Activated CD4-positive, CD25-positive, alpha-beta regulatory T cell (primary cell): ENCODE measurements at places on chromosomes 5 and 9.

GRCh38 chr5:54404568-54404967 lies 50.9 kb upstream of the HSPB3 start:
- DNase-seq = no peak

DNA sequence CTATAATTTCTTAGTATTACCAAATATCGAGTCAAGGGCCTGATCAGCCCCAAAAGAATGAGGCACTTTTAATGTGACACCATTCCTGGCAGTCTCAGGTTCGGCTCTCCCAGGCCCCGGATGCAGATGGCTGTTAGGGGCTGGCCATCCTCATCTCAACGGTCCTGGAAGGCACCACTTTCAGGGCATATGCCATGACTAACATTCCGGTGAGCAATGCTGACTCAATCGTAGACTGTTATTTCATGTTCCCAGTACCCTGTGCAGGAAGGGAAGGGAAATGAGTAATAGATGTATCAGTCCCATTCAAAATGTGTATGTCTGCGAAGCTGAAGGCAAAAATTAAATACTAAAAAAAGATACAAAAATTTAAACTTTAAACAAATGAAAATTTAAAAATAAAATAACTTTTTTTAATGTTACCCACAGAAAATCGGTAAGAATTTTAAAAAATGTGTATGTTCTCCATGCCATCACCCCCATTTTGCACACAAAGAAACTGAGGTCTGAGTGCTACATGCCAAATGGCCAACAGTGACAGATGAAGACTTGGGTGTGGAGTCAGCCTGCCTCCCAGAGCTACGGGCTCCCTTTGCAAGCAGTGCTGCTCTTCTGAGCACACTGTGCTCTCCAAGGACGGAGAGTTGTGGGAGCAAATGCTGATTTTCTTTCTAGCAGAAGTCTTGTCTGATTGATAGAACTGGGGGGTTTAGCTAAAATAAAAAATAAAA lies 79.0 kb downstream of the GLDC start:
- peak; percentile 22 for DNase-seq

GRCh38 chr9:130189840-130190239 lies 17.6 kb downstream of the NCS1 start:
- no peak for DNase-seq

- no peak for DNase-seq
These were observed 139.8 kb downstream of the ESM1 start for GRCh38 chr5:54845567-54845941.

DNA sequence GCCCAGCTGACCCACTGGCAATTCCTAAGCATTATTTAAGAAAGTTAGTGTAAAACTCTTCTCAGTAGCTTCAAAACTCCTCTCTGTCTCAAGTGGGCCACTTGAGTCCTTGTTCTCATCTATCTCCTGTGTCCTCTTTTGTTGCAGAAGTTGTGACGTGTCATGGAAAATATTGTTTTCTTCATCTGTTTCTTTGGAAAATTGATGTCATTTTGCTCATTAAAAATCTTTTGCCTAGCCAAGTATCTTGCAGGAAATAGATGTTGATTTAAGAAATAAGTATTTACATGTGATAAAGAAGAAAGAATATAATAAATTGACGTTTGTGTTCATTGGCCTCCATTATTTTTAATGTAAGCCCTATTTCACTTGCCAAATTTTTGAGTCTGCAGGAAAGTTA lies 1158.4 kb upstream of the SEMA6A start:
- DNase-seq = no peak

GRCh38 chr5:36690041-36690961 lies 83.9 kb downstream of the SLC1A3 start:
- DNase-seq = peak; percentile 24

DNA sequence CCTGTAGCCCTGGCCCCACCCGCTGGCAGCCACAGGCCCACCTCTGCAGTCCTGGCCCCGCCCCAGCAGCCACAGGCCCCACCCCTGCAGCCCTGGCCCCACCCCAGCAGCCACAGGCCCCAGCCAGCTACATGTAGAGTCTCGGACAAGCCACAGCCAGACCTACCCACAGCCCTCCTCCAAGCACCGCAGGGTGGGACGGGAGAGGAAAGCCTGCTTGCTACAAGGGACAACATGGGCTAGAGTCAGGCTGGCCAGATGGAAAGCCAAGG lies 49.5 kb upstream of the SARDH start:
- no peak for DNase-seq

GRCh38 chr9:125258160-125258785 lies 3.4 kb upstream of the GAPVD1 start:
- no peak for DNase-seq
